Articular chondrocyte of knee joint (primary cell): ENCODE measurements at places on chromosomes 11 and 22. TPM values are rescaled to one million over a fixed set of nuclear protein-coding genes. Genes with fewer than 3 reads are reported as not detected.

OR5AN1 gene
- total RNA-seq, result not detected in 2 replicates

KCNJ1 gene
- total RNA-seq, result 0.11 TPM in 1 of 2 replicates, not detected in the other

SCN4B gene
- total RNA-seq, result 0.32 and 0.52 TPM in 2 replicates

MCHR1 gene
- total RNA-seq, result 0.65 and 2.3 TPM in 2 replicates

MS4A3 gene
- total RNA-seq, result not detected in 2 replicates

RAG2 gene
- total RNA-seq, result not detected in 2 replicates

PHOX2A gene
- total RNA-seq, result not detected in 2 replicates

HTR3B gene
- not detected in 2 replicates for total RNA-seq

MB gene
- total RNA-seq, result not detected in 2 replicates

DNAJB7 gene
- total RNA-seq, result 0.11 TPM in 1 of 2 replicates, not detected in the other

MUC2 gene
- not detected in 2 replicates for total RNA-seq

MPPED2 gene
- 3.4 and 5.4 TPM in 2 replicates for total RNA-seq

PLEKHB1 gene
- 0.97 and 1.2 TPM in 2 replicates for total RNA-seq

MS4A4A gene
- not detected in 2 replicates for total RNA-seq

SH3BP1 gene
- 1.1 and 1.6 TPM in 2 replicates for total RNA-seq

VPREB3 gene
- not detected in 2 replicates for total RNA-seq

ADM2 gene
- total RNA-seq, result 3.0 and 4.4 TPM in 2 replicates

EMID1 gene
- total RNA-seq, result 0.76 and 0.78 TPM in 2 replicates

ANO9 gene
- not detected in 2 replicates for total RNA-seq

APOA1 gene
- total RNA-seq, result not detected in 2 replicates

INCENP gene
- 15.7 and 24.3 TPM in 2 replicates for total RNA-seq

C11orf42 gene
- not detected in 2 replicates for total RNA-seq

PSMD13 gene
- 97.3 and 112 TPM in 2 replicates for total RNA-seq

BRSK2 gene
- total RNA-seq, result under 0.01 TPM in 1 of 2 replicates, not detected in the other

ILK gene
- total RNA-seq, result 126 and 130 TPM in 2 replicates

C1QTNF4 gene
- total RNA-seq, result 0.22 and 0.26 TPM in 2 replicates

ANKK1 gene
- 0.11 TPM in 1 of 2 replicates, not detected in the other for total RNA-seq

RIMBP3B gene
- total RNA-seq, result 0.13 and 0.22 TPM in 2 replicates

CARD10 gene
- total RNA-seq, result 13.1 and 16.5 TPM in 2 replicates

MUC5B gene
- total RNA-seq, result not detected in 2 replicates

PRAME gene
- total RNA-seq, result 0.13 and 0.43 TPM in 2 replicates

CREB3L1 gene
- 23.1 and 36.8 TPM in 2 replicates for total RNA-seq

UPB1 gene
- not detected in 2 replicates for total RNA-seq

SHANK2 gene
- total RNA-seq, result 3.2 and 3.7 TPM in 2 replicates

TRIM29 gene
- 12.1 and 13.1 TPM in 2 replicates for total RNA-seq

PC gene
- total RNA-seq, result 43.8 and 45.9 TPM in 2 replicates

OR4D5 gene
- total RNA-seq, result not detected in 2 replicates

CNTF gene
- 1.5 and 3.7 TPM in 2 replicates for total RNA-seq

SOX6 gene
- 8.4 and 11.6 TPM in 2 replicates for total RNA-seq

TSGA10IP gene
- total RNA-seq, result not detected in 2 replicates

OR5A1 gene
- total RNA-seq, result not detected in 2 replicates

SYT12 gene
- total RNA-seq, result 2.1 and 3.6 TPM in 2 replicates

OR8A1 gene
- under 0.01 TPM in 1 of 2 replicates, not detected in the other for total RNA-seq

GPR83 gene
- total RNA-seq, result not detected in 2 replicates
